ENCODE measurements at places on chromosomes 2 and 18.

DNA sequence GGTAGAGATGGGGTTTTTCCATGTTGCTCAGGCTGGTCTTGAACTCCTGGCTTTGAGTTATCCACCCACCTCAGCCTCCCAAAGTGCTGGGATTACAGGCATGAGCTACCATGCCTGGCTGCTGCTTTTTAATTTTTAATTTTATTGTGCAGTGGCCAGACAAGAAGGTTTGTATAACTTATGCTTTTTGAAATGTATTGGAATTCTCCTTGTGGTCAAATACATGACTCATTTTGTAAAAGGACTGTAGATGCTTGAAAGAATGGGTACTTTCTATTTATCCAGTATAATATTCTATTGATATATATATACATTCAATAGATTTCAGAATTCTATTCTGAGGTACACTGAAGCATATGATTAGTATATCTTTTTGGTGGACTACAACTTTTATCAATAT lies 82.6 kb upstream of the ST3GAL5 start:
- DNase-seq, result no peak

DNA sequence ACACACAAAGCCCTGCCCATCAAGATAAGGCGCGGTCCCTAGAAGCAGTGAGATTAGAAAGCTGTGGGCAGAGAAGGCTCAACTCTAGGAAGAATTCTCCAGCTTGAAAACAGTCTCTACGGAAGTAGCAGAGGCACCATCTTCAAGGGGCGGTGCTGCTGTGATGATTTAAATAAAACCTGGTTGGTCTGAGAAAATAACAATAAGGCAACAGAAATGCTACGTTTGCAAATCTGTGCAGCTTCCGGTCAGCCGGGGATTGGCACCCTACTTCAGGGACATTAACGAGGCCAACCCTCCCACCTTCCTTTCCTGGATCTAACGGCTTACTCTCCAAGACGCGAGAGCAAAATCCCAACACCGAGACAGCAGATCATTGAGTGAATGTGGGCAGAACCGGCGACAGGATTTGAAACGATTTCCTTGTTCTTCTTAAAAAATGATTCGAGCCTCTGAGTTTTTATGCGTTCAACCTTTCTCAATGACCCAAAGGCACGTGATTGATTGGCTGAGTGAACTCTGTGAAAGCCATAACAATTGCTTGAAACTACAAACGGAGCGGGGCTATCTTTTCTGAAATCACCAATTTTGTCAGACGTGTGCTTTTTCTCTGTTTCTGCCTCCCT lies 93.7 kb upstream of the ZNF516 start:
- DNase-seq, result no peak

GRCh38 chr2:120605231-120605935 lies 130.3 kb upstream of the GLI2 start:
- no peak for DNase-seq

DNA sequence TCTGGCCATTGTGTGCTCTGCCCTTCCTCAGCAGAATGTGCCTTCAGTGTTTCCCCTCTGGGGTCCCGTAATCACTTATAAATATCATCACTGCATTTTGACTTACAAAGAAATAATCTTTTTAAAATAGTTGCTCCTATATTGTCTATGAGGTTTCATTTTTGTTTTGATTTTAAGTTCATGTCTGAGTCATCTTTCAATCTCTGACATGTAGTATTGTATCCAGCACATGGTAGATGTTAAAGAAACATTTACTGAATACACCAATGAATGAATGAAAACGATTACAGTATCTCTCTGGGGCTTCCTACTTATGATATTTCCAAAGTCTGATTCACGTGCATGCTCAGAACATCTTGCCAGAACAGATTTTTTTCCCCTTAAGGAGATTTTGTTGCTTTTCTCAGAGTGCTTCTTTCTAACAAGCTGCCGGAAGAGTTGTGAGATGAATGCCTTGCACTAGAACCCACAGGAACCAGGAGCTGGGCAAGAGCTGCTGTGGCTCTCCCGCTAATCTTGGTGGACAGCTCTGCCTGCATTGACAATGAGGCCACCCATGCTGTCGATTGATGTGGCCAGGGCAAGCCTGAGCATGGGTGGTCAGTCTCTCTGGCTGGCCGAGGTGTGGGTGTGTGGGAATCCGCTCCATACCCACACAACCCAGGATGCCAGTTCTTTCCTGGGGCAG lies 199.4 kb downstream of the CYRIA start:
- DNase-seq, result no peak

GRCh38 chr2:133407341-133407740 lies 160.9 kb downstream of the NCKAP5 start:
- DNase-seq, result no peak

GRCh38 chr2:181178823-181179412 lies 198.5 kb downstream of the UBE2E3 start:
- DNase-seq, result no peak

- DNase-seq, result no peak
These were observed 89.3 kb upstream of the OTOS start for GRCh38 chr2:240229603-240230235.

DNA sequence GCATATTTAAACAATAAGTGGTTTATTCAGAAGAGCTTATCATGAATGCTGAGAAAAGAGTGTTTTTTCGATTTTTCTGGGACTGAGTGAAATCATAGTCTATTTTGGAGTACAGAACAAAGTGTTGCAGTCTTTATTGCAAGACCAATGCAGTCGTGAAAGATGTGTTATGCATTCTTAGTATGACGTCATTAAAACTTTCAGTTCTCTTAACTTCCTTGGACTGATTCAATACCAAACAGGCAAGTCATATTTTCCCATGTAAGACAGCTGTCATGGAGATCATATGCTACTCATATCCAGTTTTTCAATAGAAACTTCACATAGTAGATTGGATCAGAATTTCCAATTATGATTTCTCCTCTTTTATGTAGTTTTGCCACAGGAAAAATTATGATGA lies 92.6 kb downstream of the RIT2 start:
- DNase-seq, result no peak

DNA sequence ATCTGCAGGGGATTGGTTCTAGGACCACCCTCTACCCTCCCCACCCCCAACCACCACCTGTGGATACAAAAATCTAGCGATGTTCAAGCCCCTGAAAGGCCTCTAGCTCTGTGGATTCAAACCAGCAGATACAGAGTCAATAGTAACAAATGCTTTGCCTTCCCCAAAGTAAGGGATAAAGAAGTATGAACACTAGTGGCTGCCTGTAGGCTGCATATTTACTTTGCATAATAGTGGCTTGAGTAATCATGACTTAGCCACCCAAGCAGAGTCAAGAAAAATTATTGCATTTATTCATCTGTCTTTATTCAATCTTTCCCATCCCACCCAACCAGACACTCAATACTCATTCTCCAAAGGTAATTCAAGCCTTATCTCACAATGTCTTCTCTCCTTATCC lies 43.8 kb downstream of the SOCS6 start:
- no peak for DNase-seq

GRCh38 chr2:106054880-106055655 lies 139.0 kb downstream of the UXS1 start:
- no peak for DNase-seq

DNA sequence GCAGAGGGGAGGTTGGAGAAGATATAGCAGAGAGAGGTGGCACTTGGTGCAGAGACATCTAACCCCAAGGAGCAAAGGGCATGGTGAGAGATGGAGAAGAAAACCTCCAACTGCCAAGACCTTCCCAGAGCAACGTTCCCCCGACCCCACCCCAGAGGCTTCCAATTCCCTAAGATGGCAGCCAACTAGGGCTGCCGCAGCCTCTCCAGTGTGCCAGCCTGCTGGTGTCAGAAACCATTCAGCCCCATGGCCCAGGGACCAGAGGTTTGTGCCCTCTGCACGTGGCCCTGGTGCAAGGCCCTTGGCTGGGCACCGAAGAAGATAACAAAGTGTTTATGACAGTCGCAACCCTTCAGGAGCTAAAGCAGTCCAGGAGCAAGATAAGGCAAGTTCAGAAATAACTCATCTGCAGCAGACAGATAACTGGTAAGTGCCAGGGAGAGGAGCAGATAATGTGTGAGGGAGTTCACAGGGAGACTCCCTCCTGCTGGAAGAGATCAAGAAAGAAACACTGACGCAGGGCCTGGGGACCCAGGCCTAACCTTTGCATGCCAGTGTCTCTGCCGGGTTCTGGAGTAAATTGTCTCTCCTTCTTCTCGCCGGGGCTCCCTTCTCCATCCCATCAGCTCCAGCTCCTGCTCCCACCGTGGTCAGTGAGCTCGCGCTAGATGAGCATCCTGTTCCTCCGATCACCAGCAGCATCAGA lies 66.1 kb upstream of the ID2 start:
- DNase-seq, result no peak

DNA sequence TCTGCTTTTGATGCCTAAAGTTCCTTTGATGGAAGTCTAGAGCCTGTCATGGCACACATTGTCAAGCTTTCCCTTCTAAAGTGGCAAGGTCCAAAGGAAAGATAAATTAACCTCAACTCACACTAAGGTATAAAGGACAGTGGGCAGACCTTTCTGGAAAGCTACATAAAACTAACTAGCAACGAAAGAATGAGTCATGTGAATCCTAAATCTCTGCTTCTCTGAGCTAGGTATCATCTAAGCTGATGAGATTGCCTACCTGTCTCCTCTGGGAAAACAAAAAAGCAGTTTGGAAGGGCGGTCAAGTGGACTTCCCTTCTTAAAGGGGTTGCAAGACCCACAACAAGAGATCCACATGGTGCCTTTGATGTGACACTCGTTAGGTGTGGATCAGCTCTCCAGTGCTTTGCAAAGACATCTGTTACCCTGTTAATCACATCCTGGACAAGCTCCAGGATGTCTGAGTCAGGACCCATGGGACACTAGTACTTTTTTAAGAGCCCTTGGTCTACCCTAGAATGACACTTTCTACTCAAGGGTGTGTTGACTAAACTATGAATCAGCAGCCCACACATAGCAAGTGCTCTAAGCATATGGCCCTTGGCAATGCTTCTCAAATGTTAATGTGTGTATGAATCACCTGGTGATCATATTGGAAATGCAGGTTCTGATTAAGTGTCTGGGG lies 173.5 kb downstream of the ALK start:
- peak; percentile 86 for DNase-seq

- no peak for DNase-seq
These were observed 21.3 kb downstream of the FBLN7 start for GRCh38 chr2:112159454-112159921.

- DNase-seq, result no peak
These were observed 93.7 kb upstream of the HS6ST1 start for GRCh38 chr2:128412181-128412871.

DNA sequence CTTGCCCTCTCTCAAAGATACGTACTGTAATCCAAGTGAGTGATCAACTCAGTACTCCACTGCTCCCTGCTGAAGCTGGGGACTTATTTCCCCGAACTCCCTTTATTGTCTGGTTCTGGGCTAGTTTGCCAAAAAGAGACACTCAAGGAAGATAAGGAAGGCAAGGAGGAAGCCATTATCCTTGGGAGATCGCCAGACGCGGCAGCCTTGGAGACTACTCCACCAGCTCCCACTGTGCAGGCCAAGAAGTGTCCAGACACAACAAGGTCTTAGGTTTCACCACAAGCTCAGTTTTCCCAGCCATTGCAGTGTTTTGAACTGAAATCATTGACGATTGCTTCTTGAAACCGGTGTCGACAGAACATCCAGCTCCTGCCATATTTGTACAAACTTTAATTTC lies 439.6 kb upstream of the UBE2E3 start:
- no peak for DNase-seq

DNA sequence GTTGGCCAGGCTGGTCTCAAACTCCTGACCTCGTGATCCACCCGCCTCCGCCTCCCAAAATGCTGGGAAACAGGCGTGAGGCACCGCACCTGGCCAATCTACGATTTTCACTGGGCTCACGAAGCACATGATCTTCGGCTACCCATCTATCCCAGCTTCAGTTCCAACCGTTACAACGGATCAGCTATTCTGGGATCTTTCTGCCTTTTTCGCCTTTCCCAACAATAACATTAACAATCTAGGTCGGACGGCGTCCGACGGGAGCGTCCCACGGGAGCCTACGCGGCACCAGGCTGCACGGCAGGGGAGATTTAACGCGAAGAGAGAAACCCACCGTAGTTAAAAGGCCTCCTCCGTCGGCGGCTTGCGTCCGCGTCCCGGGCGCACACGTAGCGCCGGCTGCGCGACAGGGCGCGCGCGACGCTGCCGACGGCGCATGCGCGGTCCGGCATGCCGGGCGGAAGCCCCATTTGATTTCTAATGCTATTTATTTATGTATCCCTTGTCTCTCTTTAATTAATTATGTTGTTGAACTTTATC lies at the start of gene MSL3B:
Gene MSL3B (minus strand): TSS at position 394 of the 540 bp plus-strand sequence.
- DNase-seq, result peak; percentile 21

GRCh38 chr2:205932861-205933260 lies 153.1 kb downstream of the INO80D start:
- DNase-seq, result no peak

DNA sequence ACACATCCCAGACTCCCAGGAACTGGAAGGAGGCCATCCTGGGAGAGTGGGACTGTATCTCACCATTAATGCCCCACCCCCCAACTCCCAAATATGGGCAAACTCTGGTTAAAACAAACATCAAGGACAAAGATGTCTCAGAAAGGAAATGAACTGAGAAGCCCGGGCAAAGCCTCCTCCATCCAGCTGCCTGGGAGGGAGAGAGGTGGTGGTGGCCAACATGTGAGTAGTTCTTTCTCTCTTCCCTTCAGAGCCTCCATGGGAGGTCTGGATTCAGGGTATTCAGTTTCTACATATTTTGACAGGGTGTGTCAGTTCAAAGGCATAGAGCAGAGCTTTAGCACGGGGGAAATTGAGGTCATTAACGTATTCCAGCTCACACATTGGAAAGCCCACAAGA lies 57.5 kb downstream of the CXCR4 start:
- DNase-seq, result no peak

DNA sequence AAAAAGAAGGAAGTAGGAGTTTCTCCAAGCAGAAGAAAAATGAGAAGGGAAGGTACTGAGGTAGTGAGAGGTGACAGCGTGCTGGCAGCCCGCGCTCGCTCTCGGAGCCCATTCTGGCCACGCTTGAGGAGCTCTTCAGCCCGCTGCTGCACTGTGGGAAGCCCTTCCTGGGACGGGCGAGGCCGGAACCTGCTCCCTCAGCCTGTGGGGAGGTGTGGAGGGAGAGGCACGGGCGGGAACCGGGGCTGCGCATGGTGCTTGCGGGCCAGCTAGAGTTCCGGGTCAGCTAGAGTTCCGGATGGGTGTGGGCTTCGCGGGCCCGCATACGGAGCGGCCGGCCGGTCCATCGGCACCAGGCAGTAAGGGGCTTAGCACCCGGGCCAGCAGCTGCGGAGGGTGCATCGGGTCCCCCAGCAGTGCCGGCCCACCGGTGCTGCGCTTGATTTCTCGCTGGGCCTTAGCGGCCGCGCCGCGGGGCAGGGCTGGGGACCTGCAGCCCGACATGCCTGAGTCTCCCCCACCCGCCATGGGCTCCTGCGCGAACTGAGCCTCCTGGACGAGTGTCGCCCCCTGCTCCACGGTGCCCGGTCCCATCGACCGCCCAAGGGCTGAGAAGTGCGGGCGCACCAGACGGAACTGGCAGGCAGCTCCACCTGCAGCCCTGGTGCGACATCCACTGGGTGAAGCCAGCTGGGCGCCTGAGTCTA lies 11.1 kb upstream of the CYS1 start:
- DNase-seq, result no peak

DNA sequence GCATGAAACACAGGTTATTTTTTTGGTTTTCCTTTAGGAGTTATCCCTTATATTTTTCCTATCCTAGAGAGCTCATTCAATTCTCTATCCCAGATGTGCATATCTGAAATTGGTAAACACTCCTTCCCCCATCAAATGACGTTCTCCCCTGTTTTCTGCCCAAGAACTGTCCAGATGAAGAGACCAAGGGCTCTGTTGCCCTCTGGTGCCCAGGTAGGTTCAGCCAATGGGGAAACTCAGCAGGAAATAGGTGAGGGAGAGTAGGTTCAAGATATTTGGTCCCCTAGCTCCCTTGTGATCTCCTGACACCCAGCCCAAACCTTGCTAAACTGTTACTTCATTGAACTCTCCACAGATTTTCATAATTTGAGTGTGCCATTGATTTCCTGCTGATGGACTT lies 14.1 kb upstream of the INO80C start:
- DNase-seq, result no peak
